ENCODE measurements at places on chromosomes 11 and 22. TPM values are rescaled to one million over a fixed set of nuclear protein-coding genes. Genes with fewer than 3 reads are reported as not detected.

Gene MUC5B
- 0.09 TPM for polyA plus RNA-seq

Gene EPS8L2
- 181 TPM for polyA plus RNA-seq

Gene WT1
- polyA plus RNA-seq: 194 TPM

Gene C11orf42
- 2.1 TPM for polyA plus RNA-seq

Gene RCOR2
- 12.8 TPM for polyA plus RNA-seq

Gene BAIAP2L2
- 5.8 TPM for polyA plus RNA-seq

Gene FGF4
- not detected for polyA plus RNA-seq

Gene CTSF
- polyA plus RNA-seq: 98.6 TPM

Gene LRRC4C
- polyA plus RNA-seq: 13.0 TPM

Gene SEC14L6
- 14.5 TPM for polyA plus RNA-seq

Gene INS
- polyA plus RNA-seq: not detected

Gene ATP6V1E1
- 129 TPM for polyA plus RNA-seq

Gene HBG2
- polyA plus RNA-seq: 4,071 TPM

Gene YPEL1
- 15.1 TPM for polyA plus RNA-seq

Data from renal cortex interstitium (tissue), 15 donors.